ENCODE measurements at places on chromosomes 1 and 21.

DNA sequence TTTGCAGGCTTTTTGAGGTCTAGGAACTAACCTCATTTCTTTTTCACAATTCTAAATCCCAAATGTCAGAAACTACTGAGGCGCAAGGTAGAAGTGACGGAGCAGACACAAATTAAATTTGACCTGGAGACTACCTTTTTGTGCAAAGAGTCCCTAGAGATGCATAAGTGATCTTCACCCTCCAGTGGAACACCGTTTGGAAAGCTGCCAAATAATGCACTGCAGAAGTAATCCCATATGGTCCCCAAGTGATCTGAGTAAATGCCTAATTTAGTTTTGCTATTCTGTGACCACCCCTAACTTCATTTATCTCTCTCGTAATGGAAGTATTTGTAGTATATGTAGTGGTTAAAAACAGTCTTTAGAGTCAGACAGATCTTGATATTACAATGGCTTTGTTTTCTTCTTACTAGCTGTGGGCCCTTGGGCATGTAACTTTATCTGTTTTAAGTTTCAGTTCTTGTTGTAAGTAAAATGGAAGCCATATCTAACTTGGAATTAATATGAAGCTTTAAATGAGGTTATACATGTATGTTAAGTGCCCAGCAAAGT, 70.4 kb upstream of the IPO9 start:
- DNase-seq = no peak

DNA sequence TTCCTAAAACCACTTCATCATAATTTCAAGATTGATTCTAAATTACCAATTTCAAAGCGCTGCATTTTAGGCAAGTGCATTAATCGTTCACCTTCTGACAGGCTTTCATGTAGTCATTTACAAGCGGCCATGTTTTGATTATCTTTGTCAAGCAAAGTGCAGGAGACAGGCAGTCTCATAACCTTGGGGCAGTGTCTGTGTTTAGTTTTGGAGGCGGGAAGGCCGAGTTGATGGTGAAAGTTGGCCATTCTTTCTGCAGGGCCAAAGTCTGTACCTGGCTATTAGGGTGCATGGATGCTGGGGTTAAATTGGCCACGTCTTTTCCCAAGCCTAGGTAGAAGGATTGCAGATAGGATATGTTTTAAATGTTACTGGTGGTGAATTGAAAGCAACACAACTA, 2.9 kb downstream of the AGPAT3 start:
- DNase-seq = no peak

DNA sequence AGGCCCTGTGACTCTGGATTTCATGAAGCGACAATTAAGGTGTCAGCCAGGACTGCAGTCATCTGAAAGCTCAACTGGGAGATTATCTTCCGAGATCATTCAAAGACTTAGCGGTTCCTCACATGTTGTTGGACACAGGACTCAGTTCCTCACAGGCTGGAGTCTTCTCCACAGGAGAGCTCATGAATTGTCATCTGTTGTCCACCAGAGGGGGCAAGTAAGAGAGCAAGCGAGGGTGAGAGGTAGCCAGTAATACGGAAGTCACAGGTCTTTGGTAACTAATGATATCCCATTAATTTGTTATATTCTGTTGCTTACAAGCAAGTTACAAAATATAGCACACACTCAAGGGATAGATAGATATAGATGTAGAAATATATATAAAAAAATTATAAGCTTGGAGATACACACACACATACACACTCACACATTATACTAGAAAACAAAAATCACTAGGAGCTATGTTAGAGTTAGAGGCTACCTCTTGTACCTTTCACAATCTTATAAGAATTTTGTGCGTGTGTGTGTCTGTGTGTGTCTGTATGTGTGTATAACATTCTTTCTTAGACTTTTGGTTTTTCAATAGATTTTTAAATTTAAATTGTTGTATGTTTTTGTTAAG, 1695.3 kb downstream of the BRINP3 start:
- DNase-seq = no peak

DNA sequence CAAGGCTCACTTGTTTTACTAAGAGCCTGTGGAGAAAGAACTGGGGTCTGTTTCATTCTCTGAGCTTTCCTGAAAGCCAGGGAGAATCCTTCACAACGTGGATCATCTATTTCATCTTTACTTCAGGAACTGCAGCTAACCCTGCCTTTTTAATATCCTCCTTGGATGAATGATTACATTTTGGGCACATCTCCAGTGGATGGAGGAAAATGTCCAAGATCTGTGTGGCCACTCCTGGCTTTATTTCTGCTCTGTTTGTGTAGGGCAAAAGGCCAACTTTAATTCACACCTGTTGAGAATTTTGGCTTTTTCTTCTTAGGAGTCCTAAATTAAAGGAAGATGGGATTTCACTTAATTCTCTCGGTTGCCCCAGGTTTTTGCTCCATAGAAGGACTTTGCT, 69.5 kb upstream of the CACNA1E start:
- DNase-seq = no peak

DNA sequence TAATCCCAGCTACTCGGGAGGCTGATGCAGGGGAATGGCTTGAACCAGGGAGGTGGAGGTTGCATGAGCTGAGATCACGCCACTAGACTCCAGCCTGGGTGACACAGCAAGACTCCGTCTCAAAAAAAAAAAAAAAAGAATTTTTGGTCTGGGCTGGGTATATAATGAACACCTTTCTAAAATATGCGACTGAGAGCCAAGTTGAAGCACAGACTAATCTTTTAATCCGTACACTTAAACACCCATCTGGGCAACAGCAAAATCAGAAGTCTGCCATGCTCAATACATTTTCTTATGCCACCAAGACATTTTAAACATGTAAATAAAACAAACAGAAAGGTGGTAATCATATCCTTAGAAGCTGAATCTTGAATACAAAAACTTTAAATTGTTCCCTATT, 31.6 kb upstream of the ABCB10 start:
- DNase-seq = no peak

DNA sequence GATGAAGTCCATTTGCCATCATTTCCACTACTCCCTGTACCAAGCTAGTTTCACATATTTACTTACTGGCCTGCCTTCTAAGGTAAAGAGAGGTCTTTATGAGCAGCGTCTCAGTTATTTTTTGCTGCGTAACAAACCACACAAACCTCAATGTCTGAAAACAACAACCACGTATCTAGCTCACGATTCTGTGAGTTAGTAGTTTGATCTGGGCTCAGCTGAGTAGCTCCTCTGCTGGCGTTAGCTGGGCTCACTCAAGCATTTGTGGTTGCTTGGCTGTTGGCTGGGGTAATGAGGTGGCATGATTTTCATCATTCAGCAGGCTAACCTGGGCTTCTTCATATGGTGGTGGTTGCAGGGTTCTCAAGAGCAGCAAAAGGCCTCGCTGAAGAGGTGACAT, 225.4 kb downstream of the FOXD2 start:
- no peak for DNase-seq

DNA sequence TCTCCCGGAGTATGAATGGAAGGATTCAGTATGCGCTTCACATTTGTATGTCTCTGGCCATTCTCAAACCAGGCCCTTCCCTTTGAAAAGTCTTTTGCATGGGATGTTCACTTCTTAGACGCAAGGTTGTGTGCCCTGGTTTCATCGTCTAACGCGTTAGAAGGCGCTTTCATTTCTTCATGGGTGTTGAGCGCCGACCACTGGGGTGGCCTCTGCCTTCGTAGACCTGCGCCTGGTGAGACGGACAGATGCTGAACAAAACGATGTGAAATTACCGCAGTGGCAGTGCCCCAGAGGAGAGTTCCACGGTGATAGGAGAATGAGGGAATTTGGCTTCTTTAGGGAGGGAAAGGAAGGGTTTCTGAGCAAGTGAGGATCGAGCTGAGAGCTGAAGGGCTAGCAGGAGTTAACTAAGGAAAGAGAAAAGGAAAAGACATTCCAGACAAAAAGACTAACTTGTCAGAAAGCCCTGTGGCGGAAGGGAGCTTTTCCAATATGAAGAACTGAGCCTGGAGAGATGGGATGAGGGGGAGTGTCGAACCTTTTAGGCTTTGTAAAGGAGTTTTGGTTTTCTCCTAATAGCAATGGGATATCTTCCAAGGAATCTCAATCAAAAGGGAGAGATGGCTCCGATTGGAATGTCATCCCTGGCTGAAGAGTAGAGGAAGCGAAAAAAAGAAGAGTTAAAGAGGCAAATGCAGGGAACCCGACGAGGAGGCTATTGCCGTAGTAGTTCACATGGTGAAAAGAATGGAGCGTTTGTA, 951 bp downstream of the GGPS1 start:
- no peak for DNase-seq

DNA sequence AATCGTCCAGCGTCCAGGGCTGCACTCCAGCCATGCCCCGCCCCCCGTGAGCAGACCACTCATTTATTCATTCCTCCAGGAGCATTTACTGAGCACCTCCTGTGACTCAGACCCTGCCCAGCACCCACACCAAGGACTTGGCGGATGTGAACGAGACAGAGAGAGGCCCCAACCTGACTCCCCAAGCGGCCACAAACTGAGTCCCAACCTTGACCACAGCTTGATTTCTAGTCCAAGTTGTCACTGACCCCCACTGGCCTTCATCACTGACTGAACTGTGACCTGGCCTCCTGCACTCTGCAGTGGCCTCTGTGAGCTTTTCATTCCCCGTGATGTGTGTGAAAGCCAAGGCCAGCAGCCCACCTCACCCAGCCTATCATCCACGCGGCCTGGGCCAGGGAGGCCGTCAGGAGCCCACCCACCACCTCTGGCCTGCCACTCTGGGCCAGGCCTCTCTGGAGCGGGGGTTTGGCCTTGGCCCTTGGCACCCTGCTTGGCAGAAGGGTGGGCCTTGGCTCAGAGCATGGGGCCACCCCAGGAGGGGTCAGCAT, 19.3 kb upstream of the RUNX3 start:
- no peak for DNase-seq

DNA sequence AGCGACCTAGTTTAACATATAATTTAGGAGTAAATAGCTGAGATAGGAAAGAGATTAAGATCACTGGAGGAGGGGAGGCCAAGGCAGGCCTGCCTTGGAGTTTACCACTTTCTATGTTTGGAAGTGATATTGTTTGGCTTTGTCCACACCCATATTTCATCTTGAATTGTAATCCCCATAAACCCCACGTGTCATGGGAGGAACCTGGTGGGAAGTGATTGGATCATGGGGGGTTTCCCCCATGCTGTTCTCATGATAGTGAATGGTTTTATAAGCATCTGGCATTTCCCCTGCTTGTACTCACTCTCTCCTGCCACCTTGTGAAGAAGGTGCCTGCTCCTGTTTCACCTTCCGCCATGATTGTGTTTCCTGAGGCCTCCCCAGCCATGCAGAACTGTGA, 58.3 kb upstream of the ARTN start:
- no peak for DNase-seq

DNA sequence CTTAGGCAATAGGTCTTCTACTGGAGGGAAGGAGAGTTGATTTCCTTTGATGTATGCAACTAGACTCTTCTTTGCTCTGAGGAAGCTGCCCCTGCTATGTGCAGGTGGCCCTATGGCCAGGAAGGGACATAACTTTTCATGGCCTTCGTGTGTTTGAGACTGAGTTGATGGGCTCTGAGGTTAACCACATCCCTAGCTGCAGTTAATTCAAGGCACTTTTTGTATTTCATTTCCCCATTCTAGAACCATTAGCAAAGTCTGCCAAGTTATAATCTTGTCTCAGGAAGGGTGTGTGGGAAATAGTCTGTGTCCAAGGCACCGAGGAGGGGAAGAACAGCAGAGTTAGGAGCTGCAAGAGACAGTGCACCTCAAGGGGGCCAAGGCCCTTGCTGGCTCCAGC, 2.5 kb downstream of the FCRL4 start:
- no peak for DNase-seq

DNA sequence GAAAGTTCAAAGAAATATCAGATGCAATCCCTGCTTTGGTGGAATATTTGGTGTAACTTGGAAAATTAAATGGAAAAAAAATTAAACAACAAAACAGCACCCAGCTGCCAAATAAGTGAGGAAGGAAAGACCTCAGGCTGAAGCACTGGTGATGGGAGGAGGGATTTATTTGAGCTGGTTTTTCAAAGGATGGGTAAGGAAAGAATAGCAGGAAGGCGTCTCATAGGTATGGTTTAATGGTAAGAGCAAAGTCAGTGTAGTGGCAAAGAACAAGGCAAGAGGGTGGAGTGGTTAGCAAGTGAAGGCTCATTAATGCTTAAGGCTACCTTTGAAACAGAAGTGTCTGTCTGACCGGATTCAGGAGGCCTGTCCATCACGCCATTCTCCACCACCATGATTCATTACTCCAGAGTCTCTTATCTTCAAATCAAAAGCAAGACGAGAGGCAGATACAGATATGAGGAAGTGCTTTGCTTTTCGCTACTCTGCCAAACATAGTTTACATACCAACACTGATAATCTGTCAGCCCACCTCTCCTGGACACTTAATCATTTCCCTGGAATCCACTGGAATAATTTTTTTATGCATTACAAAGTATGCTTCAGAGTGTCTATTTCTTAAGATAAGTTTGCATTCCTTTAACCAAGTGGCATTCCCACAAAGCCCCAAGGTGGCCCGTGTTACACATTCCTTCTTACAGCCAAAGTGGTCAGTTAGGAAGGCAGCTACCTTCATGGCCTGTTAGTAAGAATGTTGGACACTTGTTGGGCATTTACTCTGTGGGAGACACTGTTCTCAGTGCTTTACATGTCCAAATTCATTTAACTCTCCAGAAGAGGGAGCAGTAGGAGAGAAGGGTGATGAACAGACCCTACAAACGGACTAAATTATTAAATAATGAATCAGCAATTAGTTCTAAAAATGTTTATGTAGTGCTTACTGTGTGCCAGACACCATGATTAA, 146.6 kb downstream of the ROR1 start:
- peak; percentile 85 for DNase-seq

DNA sequence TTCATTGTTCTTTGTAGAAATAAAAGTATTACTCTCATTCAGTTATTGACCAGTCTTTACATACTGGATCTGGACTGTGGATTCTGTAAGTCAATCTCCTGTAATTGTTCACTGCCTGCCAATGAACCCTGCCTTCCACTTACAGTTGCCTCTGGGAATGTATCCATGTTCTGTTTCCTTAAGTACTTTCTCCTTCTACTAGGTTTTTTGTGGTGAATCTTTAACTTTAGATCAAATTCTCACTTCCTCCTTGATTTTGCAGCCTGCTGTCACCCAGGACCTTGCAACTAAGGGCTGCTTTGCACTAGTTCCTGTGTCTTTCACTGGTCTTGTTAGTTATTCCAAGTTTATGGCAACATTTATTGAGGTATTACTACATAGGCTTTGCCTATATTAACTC, 28.2 kb upstream of the ANKRD13C start:
- no peak for DNase-seq

DNA sequence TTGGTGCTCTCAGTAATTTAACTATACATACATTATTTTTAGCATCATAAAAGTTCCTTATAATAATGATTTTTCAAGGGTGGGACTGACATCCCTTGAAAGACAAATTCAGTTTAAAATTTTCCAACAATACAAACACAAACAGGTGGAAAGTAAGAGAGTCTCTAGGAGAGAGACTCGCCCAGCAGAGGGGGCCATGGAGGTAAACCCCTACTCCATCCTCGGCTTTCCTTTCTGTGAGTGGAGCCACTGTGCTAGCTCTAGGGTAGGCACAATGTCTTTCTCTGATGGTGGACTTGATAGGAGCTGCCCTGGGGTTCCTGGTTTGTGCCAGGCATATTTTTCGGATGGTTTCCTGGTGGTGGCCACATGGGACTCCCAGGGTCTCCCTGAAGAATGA, 8.3 kb downstream of the CSMD2 start:
- DNase-seq = no peak

Measured in BJ (cell line).